ENCODE measurements at places on chromosomes 16 and 17.

DNA sequence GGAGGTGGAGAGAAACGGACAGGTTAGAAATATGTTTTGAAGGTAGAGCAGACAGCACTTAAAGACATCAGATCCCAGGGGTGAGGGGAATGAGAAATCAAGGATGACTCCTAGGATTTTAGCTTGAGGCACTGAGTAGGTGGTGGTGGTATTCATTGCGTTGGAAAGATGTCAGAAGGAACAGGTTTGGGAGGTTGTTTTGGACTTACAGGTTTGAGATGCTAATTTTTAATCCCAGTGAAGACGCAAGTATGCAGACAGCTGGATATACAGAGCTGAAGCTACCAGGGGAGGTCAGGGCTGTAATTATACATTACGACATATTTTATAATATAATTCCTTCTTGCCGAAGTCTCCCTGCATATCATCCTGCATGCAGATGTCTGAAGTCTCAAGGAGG, 433.3 kb downstream of the XYLT1 start:
- DNase-seq: no peak

GRCh38 chr17:8742819-8743218, 1.8 kb downstream of the CCDC42 start:
- no peak for DNase-seq

DNA sequence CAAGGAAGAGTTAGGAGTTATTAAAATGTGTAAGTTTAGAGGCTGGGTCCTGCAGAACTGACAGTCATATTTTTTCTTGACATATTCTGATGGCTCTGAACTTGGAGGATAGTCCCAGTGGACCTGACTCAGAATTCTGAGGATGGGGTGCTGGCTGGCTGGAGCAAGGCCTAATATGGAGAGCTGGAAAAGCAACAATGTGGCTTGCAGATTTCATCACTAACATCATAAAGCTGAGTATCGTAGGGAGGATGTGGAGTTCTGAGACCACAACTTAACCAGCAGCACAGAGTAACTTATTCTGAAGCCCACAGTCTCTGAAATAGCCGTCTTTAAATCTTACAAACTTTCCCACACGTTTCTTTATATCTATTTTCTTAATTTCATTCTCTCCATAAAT, 2.3 kb downstream of the KRTAP1-5 start:
- no peak for DNase-seq

DNA sequence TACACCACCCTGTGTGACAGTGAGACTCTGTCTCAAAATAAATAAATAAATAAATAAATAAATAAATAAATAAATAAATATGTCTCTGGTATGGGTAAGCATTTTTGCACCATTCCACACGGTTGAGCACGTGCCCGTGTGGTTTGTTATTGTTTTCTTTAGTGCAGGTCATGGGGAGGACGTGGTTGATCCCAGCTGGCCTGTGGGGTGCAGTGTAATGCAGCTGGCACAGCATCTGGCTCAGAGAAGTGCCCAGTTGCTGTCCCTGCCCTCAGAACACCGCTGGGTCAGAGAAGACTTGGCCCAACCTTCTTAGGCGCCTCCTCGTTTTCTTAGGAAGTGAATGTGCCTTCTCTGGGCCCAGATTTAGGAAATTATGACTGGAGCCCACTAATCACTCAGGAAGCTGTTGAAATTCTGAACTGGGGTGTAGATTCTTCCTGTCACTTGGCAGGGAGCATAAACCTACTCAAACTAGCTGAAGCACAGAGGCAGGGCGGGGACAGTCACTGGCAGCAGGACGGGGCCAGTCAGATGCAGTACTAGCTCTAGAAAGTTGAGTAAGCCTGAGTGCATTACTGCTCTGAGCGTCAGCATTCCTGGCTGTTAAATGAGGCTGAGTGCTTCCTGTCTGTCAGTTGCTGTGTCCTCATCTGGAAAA, 85.9 kb downstream of the SNX29 start:
- DNase-seq: no peak

DNA sequence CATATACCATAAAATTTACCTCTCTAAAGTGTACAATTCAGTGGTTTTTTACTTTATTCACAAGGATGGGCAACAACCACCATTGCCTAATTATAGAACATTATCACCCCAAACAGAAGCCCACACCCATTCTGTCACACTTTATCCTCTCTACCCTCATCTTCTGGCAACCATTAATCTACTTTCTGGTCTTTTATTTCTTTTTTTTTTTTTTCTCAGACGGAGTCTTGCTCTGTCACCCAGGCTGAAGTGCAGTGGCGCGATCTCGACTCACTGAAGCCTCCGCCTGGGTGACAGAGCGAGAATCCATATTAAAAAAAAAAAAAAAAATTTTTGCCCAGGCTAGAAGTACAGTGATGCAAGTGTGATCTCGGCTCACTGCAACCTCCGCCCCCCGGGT, 90.7 kb upstream of the CLEC18B start:
- DNase-seq: no peak

- DNase-seq: no peak
Measured at GRCh38 chr17:8948462-8948861, 17.0 kb downstream of the PIK3R5 start.

DNA sequence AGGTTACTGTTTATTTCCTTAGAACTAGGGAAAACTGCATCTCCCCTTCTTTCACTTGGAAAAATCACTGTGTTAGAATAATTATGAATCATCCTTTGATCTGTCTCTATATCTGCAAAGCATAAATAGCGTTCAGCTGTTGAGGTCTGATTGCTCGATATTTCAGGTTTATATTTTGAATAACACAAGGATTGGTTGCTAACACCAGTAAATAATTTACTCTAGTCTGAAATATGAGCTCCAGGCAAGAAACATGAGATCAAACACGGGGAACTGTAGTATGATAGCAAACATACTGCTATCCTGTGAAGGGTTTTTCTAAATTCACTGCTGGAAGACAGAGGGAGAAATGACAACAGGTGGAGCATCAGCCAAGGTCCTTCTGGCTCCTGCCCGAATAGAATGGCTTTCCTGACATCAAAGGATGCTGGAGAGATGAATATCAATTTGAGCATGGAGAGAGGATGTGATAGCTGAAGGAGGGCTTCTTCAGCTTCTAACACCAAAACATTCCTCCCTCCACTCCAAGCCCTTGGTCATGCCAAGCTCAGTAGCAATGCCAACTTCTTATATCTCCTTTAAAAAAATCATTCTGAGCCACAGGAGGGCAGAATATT, 450.3 kb downstream of the SHISA9 start:
- DNase-seq: no peak

DNA sequence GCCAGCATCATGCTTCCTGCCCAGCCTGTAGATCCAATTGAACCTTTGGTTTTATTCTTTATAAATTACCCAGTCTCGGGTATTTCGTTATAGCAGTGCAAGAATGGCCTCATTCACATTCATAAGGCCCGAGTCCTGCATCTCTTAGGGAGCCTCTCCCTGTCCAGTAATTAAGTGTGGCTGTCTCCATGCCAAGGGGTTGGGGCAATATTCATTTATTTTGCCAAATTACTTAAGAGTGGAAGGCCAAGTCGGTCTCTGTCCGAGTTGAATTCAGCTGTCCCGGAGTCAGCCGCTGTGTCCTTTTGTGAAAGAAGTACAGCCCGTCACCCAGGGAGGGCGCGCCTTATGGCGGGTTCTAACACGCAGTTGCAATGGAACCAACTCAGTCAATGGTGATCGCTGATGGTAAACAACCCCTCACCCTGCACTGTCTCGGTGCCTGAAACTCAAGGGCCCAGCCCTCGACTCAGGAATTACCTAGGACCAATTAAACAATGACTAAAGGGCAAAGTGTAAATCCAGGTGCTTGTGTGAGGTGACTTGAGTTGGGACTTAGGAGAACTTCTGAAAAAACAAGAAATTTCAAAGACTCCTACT, 22.2 kb downstream of the KIAA0513 start:
- no peak for DNase-seq

- no peak for DNase-seq
Measured at GRCh38 chr17:73215447-73215846, 22.6 kb downstream of the COG1 start.

GRCh38 chr16:57163842-57164241, 22.0 kb downstream of the PSME3IP1 start:
- DNase-seq: no peak

GRCh38 chr16:57469917-57470470, 7.5 kb downstream of the POLR2C start:
- DNase-seq: no peak

DNA sequence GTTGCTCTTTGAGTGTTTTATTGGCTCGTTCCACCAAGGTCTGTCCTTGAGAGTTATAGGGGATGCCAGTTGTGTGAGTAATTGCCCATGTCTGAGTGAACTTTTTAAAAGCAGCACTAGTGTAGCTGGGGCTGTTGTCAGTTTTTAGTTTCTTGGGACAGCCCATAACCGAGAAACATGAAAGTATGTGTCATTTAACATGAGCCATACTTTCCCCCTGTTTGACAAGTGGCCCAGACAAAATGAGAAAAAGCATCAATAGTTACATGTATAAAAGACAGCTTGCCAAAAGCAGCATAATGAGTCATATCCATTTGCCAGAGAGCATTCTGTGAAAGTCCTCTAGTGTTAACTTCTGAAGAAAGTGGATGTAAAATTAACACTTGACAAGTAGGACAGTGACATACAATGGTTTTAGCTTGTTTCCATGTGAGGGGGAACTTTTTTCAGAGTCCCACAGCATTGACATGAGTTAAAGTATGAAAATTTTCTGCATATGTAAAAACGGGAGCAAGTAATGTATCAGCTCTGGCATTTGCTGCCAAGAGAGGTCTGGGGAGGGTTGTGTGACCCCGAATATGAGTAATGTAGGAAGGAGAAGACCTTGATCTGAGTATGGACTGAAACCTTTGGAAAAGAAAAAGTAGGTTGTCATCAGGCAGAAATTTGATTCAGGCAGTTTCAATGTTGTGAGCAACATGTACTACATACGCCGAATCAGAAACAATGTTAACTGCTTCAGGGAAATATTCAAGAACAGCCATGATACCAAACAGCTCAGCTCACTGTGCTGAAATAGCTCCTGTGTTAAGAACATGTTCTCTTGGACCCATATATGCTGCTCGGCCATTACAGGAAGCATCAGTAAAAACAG, 56.8 kb upstream of the ARL4D start:
- DNase-seq: no peak

- DNase-seq: no peak
Measured at GRCh38 chr16:65773301-65773874, 593.1 kb upstream of the CDH5 start.

DNA sequence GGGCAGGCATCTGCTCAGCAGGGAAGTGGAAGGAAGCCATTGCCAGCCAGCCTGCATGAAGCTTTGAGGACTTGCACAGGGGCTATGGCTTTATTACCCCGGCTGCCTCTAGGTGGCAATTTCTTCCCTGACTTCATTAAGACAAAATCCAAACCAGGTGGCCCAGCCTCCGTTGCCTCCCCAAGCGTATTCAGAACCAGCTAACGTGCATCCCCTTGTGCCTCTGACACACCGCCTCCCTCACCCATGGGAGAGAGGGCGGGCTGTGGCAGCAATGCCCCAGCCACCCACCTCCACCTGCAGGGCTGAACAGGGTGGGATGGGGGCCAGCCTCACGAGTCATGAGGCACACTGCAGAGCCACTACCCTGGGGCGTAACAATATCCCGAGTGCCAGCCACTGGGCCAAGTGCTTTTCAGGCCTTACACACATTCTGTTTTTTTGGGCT, 6.8 kb downstream of the KIFC3 start:
- no peak for DNase-seq

DNA sequence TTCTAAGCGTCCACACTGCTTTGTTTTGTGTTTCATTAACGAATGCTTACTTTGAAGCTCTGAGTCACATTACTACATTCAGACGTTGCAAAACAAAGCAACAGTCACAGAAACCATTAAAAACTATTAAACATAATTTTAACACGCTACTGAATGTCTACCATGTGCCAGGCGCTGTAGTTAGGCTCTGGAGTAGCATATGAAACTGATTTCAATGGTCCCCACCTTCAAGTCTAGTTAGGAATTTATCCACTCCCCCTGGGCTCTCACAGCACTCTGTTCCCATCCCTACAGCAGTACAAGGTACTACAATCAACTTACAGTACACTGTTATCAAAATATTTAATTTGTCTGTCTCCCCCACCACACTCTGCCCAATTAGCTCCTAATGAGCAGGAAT, 631 bp downstream of the UTP6 start:
- DNase-seq: no peak

DNA sequence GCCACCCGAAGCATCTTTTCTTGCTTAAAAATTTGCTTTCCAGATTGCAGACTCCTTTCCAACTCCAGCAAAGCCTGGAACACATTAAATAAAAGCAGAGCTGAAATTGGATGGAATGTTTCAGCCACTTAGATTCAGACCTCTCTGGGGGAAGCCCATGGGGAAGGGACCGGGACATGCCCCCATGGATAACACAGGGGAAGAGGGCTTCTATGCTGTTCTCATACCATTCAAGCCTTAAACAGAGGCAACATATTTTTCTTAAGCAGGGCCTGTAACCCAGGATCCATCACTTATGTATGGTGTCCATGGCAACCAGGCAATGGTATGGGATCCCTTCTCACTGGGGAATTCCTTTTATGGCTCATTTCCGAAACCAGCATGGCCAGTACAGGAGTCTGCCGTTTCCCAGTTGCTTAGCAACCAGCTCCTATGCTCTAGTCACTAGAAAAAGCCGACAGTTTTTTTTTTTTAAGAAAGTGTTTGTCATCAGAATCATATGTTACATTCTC, 62.0 kb upstream of the MARCHF10 start:
- DNase-seq: no peak

DNA sequence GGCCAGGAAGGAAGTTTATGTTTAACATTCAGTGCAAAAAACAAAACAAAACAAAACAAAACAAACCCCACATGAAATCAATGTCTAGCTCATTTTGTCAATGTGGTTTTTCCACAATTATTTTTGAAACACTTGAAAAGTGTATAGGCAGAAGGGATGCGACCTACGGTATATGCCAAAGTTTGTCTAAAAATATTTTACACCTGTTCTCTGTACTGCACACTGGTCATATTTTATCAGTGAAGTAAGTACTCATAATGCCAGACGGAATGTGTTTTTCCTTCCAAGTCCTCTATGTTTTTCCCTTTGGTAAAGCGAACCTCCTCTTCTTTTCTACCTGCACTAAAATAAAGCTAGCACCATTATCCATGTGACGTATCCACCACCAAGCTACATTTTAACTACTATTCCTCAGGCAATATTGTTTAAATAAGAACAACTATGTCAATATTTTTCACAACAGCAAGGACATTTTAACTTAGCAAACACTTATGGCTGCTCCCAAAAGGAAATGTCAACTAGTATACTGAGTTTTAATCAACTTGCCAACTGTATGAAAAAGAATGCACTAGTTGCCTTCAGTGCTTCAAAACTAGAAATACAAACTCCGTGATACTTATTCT, 10.3 kb downstream of the TOB1 start:
- DNase-seq: no peak

DNA sequence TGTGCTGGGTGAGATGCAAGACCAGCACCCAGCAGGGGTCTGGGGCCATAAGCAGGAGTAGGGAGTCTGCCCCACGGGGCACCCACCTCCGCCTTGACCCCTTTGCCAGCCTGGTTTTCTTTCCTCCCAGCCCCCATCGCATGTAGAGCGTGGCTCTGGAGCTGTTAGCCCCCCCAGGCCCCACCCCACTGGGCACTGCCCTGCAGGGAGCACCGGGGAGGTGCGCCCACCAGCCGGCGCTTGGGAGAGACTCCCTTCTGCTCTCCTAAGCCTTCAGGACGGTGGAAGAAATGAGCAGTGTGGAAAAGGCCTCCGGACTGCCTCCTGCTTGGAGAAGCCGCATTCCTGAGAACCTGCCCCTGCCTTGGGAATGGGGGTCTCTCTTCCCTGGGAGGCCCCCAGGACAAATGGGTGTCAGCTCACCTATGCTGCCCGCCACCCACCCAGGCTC, 186.2 kb downstream of the IRF8 start:
- no peak for DNase-seq

GRCh38 chr16:57889522-57889921, 81.4 kb downstream of the CNGB1 start:
- no peak for DNase-seq

GRCh38 chr17:65857718-65858117, 296.3 kb upstream of the AXIN2 start:
- no peak for DNase-seq
